ENCODE measurements at places on chromosomes 3 and 15.

DNA sequence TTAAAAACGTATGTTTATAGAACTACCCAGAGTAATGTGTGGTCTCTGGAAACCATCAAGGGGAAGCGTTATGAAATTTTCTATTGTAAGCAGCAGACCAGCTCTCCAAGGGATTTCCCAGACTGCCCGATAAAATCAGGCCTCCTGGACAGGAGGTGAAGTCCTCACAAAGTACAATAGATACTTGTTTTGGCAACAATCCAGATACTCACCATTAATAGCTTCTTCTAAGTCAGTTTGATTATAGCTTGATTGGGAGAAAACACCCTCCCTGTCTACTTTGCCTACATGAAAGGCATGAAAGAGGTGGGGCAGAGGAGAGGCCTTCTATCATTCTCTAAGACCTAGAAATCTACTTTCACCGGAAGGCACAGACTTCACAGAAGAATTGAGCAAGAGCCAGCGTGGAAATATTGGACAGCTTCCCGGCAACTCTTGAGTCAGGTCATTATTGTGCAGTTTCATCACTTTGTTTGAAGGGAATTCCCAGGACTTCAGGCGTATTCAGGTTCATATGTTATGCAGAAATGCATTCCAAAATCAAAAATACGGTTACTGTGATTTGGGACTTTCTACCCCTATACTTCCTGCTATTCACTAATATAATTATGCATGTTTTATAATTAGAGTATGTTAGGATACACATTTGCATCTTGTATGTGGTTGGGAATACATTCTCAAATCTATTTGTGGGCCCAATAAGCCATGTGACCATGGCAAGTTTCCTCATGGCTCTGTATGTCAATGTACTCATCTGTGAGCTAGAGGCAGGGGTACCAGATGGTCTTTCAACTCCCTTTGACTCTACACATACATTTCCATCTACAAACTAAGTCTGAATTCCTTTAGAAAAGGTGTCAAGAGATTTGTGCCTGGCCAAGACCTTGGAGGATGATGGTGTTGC lies 103.5 kb downstream of the CD47 start:
- no peak for DNase-seq

GRCh38 chr3:23489300-23490158 lies 286.4 kb downstream of the UBE2E2 start:
- DNase-seq: no peak

- no peak for DNase-seq
Observed at GRCh38 chr15:84749111-84749991, 959 bp downstream of the ZNF592 start.

DNA sequence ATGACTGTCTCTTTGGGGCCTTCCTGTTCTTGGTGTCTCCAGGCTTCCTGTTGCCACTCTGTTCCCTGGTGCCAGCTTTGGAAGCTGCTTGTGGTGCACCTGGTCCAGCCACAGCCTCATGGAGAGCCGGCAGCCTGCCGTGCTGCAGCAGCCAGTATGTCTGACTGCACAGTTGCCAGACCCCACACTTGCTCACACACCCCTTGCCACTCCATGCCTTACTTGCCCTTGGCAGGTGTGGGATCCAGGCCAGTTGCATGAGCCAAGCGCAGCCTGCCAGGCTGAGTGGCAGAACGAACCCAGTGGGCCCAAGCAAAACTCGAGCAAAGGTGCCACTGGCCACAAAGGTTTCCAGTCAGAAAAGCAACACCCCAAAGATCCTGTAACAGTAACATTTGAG lies 309.2 kb downstream of the DOCK3 start:
- no peak for DNase-seq

DNA sequence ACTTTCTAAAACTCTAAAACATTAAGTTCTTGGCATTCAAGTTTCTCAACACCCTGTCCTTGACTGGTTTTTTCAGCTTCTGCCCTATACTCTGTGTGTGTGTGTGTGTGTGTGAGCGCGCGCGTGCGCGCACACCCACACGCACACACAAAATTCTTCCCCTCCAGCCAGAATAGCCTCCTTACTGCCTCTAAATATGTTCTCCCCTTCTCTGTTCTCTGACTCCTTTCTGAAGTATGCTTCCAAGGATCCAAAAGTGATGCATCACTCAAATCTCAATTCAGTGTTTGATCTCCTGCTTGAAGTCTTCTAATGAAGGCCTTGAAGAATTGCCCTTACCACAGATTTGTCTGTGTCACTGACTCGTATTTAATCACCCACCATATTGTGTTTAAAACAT lies 129.8 kb downstream of the SLC25A26 start:
- no peak for DNase-seq

GRCh38 chr3:41276191-41276590 lies 76.9 kb downstream of the CTNNB1 start:
- DNase-seq: no peak
